Stimulated activated CD4-positive, alpha-beta T cell treated with anti-CD3 and anti-CD28 coated beads, Interleukin-4, amount 100 ng/mL, for 4 hours (primary cell): ENCODE measurements at places on chromosomes 2 and 18.

- DNase-seq = no peak
Measured at GRCh38 chr2:227340106-227340505, 15.1 kb downstream of the MFF start.

DNA sequence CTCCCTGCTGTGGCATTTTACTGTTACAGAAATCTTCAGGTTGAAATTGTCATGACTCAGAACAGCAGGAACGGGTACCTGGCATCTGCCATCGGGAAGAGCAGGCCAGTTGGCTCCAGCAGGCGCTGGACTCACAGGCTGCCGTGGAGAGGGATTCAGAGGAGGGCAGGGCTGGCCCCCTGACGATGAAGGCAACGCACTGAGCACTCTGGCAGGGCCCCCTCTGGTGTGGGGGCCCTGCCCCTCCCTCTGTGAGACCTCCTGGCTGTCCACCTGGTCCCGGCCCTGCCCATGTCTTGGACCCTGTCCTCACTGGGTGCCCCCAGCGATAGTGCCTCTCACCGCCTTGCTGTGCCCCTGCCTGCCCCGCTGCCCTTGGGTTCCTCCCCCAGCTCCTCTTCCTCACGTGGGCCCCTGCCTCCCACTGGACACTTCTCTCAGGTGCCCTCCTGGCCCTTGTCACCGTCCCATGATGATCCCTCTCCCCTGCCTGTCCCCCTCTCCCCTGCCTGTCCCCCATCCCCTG is 23.3 kb upstream of the ALLC start:
- no peak for DNase-seq

DNA sequence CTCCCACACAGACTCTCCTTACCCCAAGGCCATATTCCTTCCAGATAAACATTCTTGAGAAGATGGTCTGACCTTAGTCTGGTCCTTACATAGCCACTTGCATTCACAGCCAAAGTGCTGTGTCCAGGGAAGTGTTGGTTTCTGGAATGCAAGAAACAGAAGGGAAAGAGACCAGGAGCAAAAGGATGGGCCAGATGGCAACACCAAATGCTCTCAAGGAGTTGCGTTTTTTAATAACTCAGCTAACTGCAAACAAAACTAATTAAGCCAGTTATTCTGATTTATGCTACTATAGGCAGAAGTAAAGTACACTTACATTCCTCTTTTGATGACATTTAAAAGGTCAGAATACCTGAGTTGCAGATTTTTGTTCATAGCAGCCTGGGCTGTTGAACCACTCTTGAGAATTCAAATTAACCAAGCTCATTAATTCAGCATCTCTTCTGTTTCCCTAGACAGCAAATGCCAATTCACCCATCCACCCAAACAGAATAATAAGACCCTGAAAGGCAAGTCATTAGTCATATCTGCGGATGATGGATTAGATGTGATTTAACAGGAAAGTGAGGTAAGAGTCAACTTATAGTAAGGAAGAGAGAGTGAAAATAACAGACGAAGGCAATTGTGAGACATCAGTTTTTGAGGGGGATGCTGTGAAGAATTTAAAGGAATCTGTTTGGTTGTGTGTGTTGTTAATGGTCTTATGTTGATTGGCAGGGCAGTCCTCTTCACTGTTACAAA is 18.8 kb downstream of the CCDC85A start:
- no peak for DNase-seq

DNA sequence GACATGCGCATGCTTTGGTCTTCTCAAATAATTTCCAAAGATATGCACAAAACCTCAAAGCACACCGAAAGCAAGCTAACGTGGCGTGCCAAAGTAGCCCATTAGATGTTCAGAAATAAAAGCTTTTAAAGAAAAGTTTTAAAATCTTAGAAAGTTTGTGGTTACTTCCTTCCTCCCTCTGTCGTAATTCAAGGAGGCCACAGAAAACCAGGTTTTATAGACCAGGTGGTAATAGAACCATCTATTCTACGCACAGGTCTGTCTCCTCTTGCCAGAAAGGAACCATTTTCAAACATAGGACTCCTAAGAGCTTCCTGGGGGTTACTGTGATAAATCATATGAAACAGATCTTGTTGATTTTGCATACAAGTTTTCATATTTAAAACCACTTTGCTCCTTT is 487.2 kb downstream of the ARHGAP15 start:
- DNase-seq = no peak

DNA sequence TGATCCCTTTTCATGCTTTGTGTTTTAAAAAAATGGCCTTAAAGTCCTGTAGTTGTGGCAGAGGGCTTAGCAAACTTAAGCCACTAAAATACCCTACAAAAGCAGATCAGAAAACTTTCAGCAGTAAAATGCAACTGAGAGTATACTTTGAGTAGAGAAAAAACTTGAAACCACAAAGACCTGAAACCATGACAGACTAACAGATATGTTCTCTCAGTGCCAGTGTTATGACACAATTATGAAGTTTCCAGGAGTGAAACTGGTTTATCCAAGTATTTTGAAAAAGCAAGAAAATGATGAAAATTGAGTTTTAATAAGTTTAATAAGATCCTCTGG is 74.5 kb downstream of the SPRED2 start:
- no peak for DNase-seq

DNA sequence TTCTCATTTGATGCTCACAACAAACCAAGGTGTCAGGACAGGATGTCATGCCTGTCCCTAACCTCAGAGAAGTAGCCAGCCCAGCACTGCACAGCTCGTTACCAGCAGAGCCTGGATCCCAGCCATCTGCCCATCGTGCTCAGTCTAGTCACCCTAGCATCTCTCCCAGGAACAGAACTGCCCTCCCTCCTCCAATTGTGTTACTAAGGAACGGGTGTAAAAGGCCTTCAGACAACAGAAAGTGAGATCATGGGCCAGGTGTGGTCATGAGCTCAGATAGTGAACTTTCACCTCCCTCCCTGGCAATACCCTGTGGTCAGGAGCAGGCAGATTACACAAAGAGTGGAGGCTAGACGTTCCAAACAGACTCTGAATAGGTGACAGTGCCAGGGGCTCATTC is 111.8 kb upstream of the PPP1CB start:
- DNase-seq = no peak

DNA sequence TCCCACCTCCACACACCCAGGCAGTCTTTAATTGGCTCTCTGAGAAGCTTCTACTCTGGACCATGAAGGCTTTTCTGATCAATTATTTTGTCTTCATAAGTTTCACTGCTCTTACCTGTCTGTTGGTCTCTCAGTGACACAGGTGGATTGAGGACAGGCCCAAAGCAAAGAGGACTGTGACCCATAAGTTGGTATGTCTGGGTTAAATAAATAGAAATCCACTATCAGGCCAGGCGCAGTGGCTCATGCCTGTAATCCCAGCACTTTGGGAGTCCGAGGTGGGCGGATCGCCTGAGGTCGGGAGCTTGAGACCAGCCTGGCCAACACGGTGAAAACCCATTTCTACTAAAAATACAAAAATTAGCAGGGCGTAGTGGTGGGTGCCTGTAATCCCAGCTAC is 2.7 kb upstream of the SLC16A14 start:
- no peak for DNase-seq

GRCh38 chr2:175612280-175612679 is 389.8 kb downstream of the LNPK start:
- DNase-seq = no peak

DNA sequence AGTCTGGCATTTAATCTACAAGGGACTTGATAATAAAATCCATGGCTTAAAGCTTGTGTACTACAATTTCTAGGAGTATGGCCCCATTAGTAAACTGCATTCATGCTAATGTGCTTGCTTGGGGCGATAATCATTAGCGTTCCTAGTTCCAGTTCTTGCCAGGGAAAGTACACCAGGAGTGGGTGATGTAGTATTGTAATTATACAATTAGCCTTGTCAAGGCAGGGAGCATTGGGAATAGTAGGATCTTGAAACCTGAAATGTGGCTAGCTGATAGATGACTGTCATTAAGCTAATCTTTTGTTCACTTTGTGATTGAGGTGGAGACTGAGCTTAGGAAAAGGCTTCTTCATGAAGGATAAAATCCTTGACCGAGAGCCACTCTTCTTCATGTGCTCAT is 989.2 kb downstream of the CPS1 start:
- no peak for DNase-seq

- no peak for DNase-seq
Measured at GRCh38 chr2:70751881-70752280, 16.1 kb downstream of the ADD2 start.

- no peak for DNase-seq
Measured at GRCh38 chr2:220847589-220847988, 724.5 kb downstream of the EPHA4 start.

GRCh38 chr18:33673689-33674088 is 95.7 kb downstream of the ASXL3 start:
- DNase-seq = no peak

DNA sequence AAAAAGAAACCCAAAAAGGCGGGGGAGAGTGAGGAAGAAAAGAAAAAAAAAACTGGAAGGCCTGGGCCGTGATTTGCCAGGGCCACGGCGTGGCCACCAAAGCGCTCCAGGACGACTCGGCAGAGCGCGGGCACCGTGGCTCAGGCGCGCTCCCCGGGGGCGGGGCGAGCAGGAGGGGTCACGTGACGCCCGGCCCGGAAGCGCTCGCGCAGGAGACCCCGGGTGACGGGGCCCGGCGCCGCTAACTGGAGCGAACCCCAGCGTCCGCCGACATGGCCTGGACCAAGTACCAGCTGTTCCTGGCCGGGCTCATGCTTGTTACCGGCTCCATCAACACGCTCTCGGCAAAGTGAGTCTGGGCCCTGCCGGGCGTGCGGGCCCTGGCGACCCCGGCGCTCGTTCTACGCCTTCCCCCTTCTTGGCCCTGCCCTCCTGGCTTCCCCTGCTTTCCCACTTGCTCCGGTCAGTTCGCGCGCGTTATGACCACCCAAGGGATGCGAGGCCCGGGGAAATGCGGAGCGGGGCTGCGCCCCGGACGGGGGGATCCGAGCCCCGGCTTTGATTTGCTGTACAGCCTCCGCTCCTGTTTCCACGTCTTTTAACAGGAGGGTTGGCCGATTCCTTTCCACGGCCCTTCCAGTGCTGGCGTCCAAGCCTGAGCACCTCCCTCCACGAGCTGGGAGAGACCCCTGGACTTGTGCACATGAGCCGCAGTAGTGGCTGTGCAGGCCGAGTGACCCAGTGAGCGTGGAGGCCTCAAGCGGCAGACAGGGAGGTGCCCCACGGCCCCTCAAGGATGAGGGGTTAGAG is at the start of gene SLC35F6:
Gene SLC35F6, plus strand, starts transcription at position 207 of the 810 bp plus-strand sequence. Its CDS starts 66 bp downstream, at position 273.
- DNase-seq = peak; percentile 86

DNA sequence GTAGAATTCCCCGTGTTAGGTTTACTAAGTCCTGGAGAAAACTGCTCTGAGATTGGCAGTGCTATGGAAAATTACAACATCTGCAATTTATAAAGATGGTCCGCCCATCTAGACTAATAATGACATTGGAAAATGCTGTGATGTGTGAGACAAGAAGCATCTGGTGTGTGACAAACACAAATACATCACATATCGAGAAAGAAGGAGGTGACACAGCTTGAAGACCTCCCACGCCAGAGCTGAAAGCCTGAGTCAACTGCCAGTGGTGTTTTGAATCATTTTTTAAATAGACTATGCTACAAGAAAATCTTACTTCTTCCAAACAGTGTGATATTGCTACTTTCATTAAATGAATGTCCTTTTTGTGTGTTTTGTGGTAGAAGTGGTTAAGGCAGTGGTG is 8.6 kb upstream of the ANO7 start:
- no peak for DNase-seq
